ENCODE measurements at places on chromosomes 5 and 9.

DNA sequence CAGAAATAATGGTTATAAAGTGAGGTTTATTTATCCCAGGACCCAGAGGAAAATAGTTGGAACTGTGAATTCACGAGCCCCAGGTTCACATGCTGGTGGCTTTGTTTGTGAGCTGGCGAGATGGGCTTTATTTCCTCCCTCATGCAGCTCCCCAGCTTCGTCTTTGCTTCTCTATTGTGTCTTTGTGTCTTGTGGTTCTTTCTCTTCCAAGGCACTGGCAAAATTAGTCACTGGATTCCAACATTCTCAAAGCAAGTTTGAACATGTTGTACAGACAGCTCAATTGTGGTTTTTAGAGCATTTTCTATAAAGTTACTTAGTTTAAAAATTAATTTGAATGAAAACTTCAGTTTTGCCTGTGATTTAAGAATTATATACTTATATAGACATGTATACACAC is 7.2 kb downstream of the NDUFS6 start:
- peaks cover 13% of the 10 kb centered on the region for H3K4me1 ChIP-seq
- H3K4me3 ChIP-seq: no peak overlapping the region
- no peak overlapping the region for H3K27ac ChIP-seq
- no peaks in the 10 kb centered on the region for H3K27me3 ChIP-seq

- H3K27me3 ChIP-seq: no peaks in the 10 kb centered on the region
- no peak overlapping the region for H3K4me3 ChIP-seq
- H3K36me3 ChIP-seq: no peaks in the 10 kb centered on the region
- DNase-seq: peak; percentile 82
- H3K4me1 ChIP-seq: peaks cover 35% of the 10 kb centered on the region
- H3K27ac ChIP-seq: no peak overlapping the region
These were observed 2.4 kb downstream of the SAPCD2 start for GRCh38 chr9:137067860-137068538.

- no peak overlapping the region for H3K4me3 ChIP-seq
- no peaks in the 10 kb centered on the region for H3K27me3 ChIP-seq
These were observed 951.1 kb upstream of the DMAC1 start for GRCh38 chr9:8750639-8751051.

GRCh38 chr9:70222354-70222753 is 36.4 kb upstream of the SMC5 start:
- H3K27me3 ChIP-seq: no peaks in the 10 kb centered on the region
- H3K4me3 ChIP-seq: no peak overlapping the region
- no peak for DNase-seq
- H3K36me3 ChIP-seq: no peaks in the 10 kb centered on the region
- H3K4me1 ChIP-seq: no peaks in the 10 kb centered on the region

DNA sequence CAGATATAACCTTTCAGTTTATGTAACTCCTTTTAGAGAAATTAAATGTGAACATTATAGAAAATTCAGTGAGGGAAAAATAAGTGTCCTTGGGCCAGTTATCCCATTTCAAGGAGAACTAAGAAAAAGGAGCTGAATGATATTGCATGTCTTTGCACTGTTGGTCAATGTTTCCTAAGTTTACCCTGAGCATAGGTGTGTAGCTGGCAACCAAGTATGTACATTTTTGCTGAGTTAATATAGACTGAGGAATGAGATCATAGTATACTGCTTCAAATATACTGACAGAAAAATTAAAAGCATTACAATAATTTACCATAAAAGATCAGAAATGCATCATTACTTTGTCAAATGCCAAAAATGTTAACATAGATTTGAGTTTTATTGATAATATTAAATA is 2128.7 kb upstream of the C9orf72 start:
- H3K4me1 ChIP-seq: no peaks in the 10 kb centered on the region
- H3K27ac ChIP-seq: no peak overlapping the region
- H3K27me3 ChIP-seq: no peaks in the 10 kb centered on the region
- no peak for DNase-seq
- H3K4me3 ChIP-seq: no peak overlapping the region

DNA sequence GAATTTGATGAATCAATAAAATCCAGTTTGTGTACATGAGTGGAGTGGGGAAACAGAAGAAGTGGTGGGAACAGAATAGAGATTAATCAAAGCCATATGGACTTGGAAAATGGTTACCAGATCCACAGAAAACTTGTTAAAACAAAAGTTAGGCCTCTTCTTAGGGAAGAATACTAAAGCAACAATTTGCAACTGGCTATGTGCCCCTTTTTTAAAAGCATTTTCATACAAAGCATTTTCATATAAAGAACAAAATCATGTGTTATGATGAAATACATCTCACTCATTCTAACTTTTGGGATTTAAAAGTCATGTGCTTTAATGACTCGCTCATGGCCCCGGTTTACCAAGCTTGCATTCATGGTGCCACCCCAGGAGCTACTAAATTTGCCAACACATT is 276.9 kb downstream of the EFNA5 start:
- H3K36me3 ChIP-seq: no peaks in the 10 kb centered on the region
- H3K4me3 ChIP-seq: no peak overlapping the region
- no peak overlapping the region for H3K27ac ChIP-seq
- H3K4me1 ChIP-seq: peaks cover 4% of the 10 kb centered on the region
- no peaks in the 10 kb centered on the region for H3K27me3 ChIP-seq

- H3K27ac ChIP-seq: no peak overlapping the region
- peaks cover 3% of the 10 kb centered on the region for H3K27me3 ChIP-seq
- peaks cover 5% of the 10 kb centered on the region for H3K4me1 ChIP-seq
- no peak overlapping the region for H3K4me3 ChIP-seq
- DNase-seq: no peak
These were observed 38.6 kb downstream of the BOD1 start for GRCh38 chr5:173577817-173578216.

- peaks cover 33% of the 10 kb centered on the region for H3K4me1 ChIP-seq
- DNase-seq: no peak
- H3K36me3 ChIP-seq: no peaks in the 10 kb centered on the region
- H3K27ac ChIP-seq: no peak overlapping the region
- no peak overlapping the region for H3K4me3 ChIP-seq
These were observed 18.5 kb downstream of the TPPP start for GRCh38 chr5:674630-675011.

DNA sequence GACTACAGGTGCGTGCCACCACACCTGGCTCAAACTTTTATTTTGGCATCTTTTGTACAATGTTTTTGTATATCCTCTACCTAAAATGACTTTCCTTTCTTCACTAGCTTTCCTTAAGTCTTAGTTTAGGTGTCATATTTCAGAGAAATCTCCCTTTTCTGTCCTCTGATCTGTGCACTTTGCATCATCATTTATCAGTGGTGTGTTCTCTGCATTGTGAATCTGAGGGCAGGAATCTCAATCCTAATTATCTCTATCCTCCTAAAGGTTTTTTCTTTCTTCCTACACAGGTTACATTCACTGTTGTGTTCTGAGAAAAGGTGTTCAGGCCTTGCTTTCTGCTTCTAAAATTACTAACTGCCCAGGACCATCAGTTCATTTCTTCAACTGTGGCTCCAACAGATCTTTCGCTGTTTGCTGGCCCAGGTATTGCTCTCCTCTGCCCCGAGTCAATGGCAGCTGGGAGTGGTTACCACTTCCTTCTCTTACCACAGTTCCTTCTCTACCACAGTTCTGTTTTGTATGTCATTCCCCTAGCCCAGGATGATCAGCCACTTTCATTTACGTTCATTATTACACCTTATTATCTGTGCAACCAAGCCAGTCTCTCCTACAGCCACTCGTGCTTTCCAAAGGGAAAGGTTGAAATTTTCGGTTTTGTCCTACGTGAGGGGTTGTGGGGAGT is 14.0 kb downstream of the TGFBR1 start:
- peak overlapping the region; percentile 28 for H3K4me3 ChIP-seq
- peaks cover 32% of the 10 kb centered on the region for H3K4me1 ChIP-seq
- H3K27me3 ChIP-seq: no peaks in the 10 kb centered on the region
- peak overlapping the region; percentile 22 for H3K27ac ChIP-seq
- peak; percentile 49 for DNase-seq
- H3K36me3 ChIP-seq: no peaks in the 10 kb centered on the region

DNA sequence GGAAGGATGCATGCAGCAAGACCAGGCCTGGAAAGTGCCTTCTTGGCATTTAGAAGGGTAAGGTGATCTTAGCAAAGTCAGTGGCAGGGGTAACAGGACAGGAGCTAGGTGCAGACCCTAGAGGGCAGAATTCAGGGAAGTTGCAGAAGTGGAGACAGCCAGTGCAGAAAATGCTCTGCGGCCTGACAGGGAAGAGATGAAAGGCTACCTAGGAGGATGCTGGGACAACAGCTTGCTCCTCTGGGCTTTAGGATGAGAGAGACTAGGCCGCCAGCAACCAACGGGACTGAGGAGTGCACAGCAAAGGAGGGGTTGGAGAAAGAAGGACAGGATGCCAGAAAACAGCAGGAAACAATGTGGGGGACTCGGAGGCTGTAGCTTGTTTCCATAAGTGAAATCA is 219.9 kb downstream of the FSTL4 start:
- no peak for DNase-seq
- H3K27me3 ChIP-seq: peaks cover 2% of the 10 kb centered on the region
- no peaks in the 10 kb centered on the region for H3K36me3 ChIP-seq
- H3K27ac ChIP-seq: no peak overlapping the region
- peaks cover 6% of the 10 kb centered on the region for H3K4me1 ChIP-seq

DNA sequence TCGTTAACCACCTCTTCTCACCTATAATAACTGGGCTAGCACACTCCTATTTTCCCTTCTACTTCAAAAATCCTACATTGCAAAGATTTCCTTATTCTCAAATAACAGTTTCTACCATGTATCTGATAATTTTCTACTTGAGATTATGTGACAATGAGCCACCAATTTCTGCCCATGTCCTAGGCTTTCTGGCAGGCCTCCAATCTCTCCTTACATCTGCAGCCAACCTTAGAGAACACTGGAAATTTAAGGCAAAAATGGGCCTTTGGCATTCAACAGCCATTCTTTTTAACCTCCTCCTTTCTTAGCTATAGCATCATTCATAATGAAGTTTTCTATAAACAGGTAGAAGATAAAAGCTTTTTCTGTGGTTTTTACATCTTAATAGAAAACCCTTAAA is 225.1 kb downstream of the ARRDC3 start:
- no peaks in the 10 kb centered on the region for H3K36me3 ChIP-seq
- DNase-seq: no peak
- no peaks in the 10 kb centered on the region for H3K27me3 ChIP-seq
- H3K27ac ChIP-seq: no peak overlapping the region

DNA sequence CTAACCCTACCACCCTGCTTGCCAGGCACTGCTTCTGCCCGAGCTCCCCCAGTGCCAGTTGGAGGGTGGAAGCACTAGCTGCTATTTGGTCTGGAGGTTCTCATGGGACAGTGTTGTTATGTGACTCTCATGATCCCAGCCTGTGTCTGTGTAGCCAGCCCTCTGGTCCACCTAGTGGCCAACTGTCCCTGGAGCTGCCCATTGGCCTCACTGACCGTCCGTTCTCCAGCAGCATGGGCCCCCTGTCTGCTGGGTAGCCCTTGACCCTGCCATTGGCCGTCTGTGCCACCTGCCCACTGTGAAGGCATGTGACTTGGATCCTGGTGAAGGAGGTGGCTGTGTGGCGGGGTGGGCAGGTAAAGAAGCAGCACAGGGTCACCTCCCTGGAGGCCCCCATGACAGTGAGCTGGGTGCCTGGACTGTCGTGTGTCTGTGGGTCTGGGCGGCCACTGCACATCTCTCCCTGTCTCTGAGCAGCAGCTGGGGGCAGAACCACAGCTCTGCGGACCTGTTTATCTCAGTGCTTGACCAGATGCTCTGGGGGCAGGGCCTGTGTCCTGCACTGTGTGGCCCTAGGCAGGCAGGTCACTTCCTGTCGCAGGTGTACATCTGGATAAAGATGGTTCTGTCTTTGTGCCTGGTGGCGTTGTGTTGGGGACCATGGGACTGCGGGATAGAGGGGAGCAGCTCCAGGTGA is 11.4 kb downstream of the PHF2 start:
- DNase-seq: no peak
- peaks cover 47% of the 10 kb centered on the region for H3K4me1 ChIP-seq
- H3K4me3 ChIP-seq: no peak overlapping the region
- no peaks in the 10 kb centered on the region for H3K36me3 ChIP-seq
- H3K27me3 ChIP-seq: no peaks in the 10 kb centered on the region

GRCh38 chr5:9888501-9888901 is 258.4 kb upstream of the TAS2R1 start:
- no peaks in the 10 kb centered on the region for H3K4me1 ChIP-seq
- H3K36me3 ChIP-seq: no peaks in the 10 kb centered on the region
- no peak overlapping the region for H3K27ac ChIP-seq
- DNase-seq: no peak

DNA sequence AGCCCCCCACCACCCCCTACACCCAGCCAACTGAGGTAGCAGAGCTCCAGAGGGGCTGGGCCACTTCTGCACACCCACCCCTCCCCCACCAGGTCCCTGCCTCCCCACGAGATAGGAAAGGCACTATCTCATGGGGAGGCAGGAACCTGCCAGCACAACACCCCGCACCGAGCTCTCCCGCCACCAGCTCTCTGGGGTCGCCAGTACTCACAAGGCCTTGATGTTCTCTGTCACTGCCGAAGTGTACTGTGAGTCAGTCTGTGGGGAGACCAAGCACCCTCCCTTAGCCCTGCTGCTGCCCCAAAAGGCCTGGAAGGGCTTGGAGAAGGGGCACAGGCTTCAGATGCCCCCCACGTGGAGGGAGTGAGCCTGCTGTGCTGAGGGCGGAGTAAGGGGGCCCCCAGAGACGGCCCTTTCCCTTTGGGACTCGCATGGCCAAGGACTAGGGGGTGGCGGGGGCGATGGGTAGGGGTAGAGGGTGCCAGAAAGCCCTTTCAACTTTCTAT is 5.9 kb downstream of the MGAT4B start:
- H3K27ac ChIP-seq: no peak overlapping the region
- peaks cover 52% of the 10 kb centered on the region for H3K4me1 ChIP-seq
- peaks cover 28% of the 10 kb centered on the region for H3K36me3 ChIP-seq
- H3K27me3 ChIP-seq: no peaks in the 10 kb centered on the region
- no peak overlapping the region for H3K4me3 ChIP-seq
